Kidney capillary endothelial cell (primary cell): ENCODE measurements at places on chromosomes 3 and 15.

GRCh38 chr3:73461547-73461946, 163.2 kb downstream of the PDZRN3 start:
- no peak for DNase-seq

DNA sequence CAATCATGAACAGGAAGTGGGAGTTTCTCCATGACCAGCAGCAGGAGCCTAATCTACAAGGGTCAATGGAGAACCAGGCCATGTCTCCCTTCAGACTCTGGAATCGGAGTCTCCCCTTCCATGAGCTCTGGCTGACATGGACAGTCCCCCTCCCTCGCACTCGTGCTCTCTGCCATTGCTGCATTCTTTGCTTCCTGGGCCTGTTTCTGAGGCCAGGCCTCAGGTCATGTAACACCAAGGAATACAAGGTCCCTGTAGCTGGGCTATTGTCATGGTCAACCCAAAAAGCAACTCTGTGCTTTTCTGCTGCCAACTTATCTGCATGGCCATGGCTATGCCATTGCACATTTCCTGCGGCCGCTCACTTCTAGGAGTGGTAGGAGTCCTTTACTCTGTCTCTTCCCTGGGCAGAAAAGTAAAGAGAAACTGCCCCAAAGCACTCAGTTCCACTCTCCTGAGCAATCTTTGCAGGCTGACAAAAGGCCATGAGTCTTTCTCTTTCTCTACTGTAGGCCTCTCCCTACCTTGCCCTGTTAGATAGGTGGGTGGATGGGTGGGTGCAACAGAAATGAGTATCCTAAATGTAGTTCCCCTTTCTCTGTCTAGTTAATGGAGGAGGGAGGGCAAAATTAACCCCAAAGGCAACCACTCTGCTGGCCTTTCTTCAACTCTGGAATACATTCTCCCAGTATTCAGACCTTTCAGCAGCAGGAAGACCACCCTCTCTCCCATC, 40.8 kb upstream of the PROK2 start:
- DNase-seq: no peak

GRCh38 chr3:25910997-25911396, 121.1 kb downstream of the OXSM start:
- peak; percentile 3 for DNase-seq

- DNase-seq: no peak
These were observed 1.3 kb downstream of the NGLY1 start for GRCh38 chr3:25781758-25782594.

GRCh38 chr3:101778385-101779046, 495 bp upstream of the NXPE3 start:
- DNase-seq: no peak

GRCh38 chr3:156017352-156018030, 102.9 kb upstream of the KCNAB1 start:
- DNase-seq: no peak

- DNase-seq: peak; percentile 70
These were observed 28.6 kb downstream of the KLHL6 start for GRCh38 chr3:183526838-183527427.

DNA sequence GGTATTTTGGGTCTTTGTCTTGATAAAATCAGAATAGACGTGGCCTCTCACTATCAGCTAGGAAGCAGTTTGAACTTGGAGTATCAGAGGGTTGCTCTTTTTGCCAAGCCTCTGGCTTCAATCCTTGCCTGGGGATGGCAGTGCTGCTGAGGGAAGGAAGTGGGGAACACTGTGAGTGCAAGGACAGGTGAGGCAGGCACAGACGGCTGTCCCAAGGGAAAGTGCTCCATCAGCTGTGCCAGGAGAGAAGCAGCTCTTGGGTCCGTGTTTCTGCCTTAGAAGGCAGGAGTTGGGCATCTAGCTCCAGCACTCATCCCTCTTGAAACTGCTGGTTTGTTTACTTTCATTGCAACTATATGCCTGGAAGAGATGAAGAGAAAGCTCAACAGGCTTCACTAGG, 33.2 kb downstream of the PML start:
- no peak for DNase-seq

DNA sequence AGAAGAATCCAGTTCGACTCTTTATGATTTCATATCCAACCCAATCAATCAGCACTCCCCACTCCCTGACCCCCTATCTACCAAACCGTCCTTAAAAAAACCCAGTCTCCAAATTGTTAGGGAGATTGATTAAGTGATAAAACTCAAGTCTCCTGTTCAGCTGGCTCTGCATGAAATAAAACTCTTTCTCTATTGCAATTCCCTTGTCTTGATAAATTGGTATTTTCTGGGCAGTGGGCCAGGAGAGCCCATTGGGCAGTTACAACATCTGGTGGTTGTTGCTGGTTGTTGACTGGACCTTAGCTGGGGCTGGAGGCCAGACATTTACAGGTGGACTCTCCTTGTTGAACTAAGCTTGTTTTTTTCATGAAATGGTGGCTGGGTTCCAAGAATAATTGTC, 642.3 kb downstream of the ROBO2 start:
- DNase-seq: no peak

DNA sequence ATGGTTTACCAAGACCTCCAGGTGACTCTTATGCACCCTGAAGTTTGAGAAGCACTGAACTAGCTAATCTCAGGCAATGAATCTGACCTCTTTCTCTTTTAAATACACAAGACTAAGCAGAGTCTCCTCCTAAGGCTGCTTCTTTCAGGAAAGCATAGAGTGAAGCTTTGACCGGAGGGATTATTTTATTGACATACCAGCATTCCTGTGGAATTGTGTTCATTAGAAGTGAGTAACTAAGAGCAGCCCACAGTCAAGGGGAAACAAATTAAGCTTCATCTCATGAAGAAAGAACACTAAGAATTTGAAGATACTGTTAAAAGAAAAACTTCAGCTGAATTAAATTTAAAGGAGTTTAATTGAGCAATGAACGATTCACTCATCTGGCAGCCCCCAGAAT, 963.5 kb downstream of the NTRK3 start:
- DNase-seq: no peak

DNA sequence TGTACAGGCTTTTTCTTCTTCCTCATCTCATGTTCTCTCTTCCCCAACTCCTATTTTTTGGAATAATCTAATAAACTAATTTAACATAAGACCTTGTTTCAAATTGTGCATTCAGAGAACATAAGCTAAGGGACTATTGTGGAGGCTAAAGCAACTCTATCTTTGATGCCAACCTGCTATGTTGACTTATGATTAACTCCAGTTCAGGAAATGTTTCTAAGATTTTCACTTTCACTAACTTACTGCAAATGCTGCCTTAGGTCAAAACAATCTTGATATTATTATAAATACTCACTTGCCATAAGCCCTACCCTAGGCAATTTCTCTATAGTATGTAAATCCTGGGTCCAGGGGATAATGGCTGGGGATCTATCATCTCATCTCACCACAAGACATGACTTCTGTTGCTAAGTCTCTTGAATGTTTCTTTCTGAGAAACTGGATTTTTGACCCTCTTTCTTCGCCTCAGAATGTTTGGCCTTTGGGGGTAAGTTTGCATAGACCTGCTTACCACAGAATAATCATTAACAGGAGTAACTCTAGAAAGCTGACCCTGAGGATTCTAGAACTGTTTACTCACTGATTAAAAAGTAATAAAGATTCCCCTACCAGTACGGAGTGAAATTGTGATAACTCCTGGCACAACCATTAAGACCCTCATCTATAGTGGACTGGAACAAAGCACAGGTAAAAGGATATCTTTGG, 768.1 kb downstream of the GBE1 start:
- no peak for DNase-seq

DNA sequence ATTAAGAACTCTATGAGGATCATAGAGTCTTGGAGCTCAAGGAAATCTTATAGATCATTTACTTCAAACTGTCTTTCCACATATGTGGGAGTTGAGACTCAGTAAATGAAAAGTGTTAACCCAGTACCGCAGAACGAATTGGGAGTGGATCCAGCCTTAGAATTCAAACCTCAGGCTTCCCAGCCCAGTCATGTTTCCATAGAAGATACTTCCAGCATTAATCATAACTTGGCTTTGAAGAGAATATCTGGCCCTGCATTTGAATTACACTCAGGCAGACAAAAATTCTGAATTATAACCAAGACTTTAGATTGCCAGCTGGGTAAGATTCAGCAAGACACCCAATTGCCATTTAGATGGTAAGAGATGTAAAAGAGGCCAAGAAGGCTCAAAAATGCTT, 972.0 kb downstream of the TUSC7 start:
- no peak for DNase-seq

GRCh38 chr3:183698318-183698751, 738 bp downstream of the YEATS2 start:
- DNase-seq: peak; percentile 40

- DNase-seq: no peak
These were observed 394.6 kb downstream of the ZNF385D start for GRCh38 chr3:21356402-21356801.

DNA sequence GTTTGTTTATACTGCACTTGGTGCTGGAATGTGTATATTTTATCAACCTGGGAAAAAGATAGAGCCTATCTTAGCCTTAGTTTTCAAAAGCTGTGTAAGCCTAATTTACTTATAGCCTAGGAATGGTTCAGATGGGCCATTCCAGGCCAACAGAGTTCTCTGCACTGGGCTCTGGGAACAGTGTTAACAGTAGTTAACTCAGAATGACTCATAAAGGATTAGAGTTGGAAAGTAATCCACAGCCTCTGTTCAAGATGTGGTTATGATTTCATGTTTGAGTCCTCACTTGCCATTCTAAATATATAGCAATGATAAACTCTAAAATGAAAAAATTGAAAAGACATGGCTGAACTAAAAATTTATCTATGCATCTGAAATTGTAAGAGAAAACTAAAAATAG, 22.6 kb upstream of the PEX5L start:
- no peak for DNase-seq

DNA sequence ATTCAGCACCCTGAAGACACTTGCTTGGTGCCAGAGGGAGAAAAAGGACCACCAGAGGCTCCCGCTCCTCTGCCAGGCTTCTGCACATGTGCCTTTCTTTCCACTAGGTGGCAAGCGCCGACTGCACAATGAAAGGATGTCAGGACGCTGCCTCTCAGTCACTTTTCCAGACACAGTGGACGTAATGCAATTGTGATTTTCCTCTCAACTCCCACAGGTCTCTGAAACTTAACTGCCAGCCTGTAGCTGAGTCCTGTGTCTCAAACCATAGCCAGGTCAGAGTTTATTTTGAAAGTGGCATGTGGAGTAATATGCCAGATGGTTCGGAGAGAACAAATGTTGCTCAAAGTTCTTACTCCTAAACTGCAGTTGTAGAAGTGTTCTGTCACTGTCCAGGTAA, 162.9 kb downstream of the ITPR1 start:
- peak; percentile 78 for DNase-seq

DNA sequence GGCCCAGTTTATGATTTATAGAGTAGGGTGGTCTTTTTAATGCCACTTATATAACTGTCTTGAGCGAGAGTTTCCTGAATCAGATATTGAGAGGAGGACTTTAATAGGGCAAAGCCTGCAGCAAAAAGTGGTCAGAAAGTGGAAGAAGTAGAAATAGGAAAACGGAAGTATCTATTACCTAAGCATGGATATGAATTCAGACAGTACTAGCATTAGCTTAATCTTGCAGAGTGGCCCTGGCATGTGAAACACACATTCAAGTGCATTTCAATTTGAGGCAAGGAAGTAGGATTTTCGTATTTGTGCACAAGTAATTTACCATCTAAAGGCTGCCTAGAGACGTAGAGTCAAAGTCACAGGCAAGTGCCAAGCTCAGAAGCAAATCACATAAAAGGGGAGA, 622.3 kb downstream of the DIPK2A start:
- DNase-seq: no peak

DNA sequence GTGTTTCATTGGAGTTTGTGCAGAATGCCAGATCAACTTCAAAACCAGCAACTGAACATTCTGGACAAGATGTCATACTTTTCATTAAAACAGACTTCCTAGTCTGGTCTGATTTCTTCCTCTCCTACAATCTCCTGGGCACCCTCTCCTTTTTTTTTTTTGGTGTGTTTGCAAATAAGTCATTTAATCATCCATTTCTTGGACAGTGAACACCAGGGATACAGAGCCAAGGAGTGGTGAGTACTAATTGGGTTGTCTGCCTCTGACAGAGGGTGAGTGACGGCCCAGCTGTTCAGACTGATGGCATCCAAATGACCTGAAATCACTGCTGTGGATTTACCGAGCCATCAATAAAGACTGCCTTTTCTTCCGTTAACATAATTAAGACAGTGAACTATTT, 158.0 kb downstream of the STT3B start:
- no peak for DNase-seq

- DNase-seq: peak; percentile 53
These were observed 583 bp upstream of the C3orf49 start for GRCh38 chr3:63818282-63819150.

DNA sequence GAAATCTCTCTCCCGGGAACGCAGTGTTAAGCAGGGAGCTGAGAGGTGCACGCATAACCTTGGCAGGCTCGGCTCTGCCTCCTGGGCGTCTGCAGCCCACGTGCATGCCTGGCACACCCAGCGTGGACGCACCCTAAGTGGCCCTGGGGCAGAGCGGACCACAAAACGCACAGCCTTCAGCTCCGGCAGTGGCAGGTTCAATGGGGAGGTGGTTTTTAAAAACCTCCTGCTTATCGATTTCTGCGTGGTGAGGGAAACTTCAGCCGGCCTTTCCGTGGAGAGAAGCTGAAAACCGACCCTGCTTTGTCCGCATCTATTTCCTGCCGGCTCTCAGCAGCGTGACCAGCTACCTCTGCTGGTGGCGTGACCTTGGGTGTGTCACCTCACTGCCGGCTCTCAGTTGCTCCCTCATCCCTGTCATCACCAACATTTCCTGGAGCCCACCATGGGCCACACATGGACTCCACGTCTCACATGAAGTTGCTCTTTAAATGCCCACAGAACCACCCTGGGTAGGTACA, 134.8 kb upstream of the MEF2A start:
- DNase-seq: no peak

DNA sequence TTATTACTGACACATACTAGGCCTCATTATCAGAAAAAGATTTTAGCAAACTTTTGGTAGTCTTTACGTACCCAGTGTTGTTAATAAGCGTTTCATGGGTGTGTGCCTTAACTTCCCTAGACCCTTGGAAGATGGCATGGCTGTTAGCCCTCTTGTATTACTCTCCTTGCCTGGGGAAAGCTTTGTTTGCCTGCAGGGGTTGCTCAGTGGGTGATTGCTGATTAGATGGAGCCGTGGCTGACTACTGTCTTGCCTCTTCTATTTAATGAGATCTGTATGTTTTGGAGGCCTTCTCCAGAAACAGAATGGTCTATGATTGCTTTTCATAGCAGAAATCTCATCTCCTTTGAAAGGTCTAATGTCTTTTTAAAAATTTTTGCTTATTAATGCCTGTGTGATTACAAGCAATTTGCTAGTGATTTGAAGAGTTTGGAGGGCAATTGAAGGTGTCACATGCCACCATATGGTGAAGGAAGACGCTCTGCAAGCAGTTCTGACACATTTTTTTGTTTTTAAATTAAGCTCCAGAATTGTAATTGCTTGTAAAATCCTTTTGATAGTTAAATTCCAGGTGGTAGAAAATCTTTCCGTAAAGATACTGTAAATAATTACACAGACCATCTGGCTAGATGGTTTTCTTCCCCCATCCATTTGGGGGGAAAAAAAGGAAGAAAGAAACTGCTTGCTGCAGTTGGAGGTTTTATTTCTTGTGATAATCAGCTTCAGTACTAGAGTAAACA, 11.4 kb upstream of the C3orf20 start:
- no peak for DNase-seq
